ENCODE measurements at places on chromosomes 3 and 15.

GRCh38 chr3:177181418-177181817 is 15.9 kb downstream of the TBL1XR1 start:
- DNase-seq, result no peak

GRCh38 chr3:181637456-181637855 is 74.3 kb upstream of the SOX2 start:
- no peak for DNase-seq

GRCh38 chr3:129429080-129429451 is 630 bp upstream of the EFCAB12 start:
- DNase-seq, result no peak

DNA sequence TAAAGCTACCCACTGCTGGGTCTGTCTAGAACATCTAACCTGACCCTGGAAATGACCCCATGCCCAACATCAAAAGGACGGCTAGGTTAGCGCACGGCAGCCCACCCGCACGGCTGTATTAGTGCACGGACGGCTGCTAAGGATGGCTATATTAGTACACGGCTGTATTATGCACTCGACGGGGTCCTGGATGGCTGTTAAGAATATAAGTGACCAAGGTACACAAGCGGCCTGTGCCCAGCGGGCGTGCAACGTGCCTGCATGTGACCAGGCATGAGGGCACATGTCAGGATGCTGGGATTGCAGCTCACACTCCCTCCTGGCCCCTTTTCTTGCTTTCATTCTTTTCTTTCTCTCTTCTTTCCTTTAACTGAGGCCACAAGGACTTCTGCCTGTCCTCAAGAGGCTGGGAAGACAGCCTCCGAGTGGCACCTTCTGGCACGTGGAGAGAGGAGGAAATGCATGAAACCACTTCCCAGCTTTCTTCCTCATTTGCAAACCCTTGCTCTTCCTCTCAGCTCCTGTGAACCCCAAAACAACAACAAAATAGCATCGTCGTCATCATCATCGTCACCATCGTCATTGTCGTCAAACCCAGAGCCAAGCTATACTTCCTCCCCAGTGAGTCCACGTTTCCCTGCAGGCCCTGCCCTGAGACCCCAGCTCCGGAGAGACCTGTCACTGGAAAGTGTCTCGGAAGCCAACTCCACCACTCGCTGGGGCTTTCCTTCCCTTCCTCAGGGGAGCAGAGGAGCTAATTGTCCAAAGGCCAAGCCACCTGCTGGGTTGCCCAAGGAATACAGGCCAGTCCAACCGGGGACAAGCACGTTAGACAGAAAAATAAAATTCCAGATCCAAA is 101.8 kb downstream of the CHSY1 start:
- no peak for DNase-seq
